ENCODE measurements at places on chromosomes 5 and 9.

GRCh38 chr5:375921-376798, 54.6 kb downstream of the AHRR start:
- no peak for DNase-seq

DNA sequence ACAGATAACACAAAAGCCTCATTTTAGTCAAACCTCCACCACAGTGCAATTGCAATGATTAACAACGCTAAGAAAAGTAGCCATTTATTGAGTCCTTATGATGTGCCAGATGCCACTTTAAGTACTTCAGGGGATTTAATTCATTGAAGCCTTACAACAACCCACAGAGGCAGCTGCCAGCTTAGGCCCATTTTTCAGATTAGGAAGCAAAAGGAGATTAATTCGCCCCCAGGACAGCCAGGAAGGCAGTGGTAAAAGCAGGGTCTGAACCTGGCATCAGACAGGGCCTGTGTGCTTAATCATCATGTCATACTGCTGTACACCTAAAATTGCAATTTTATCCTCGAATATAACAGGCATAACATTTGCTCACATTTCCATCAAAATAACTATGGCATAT, 23.9 kb downstream of the MED27 start:
- no peak for DNase-seq

DNA sequence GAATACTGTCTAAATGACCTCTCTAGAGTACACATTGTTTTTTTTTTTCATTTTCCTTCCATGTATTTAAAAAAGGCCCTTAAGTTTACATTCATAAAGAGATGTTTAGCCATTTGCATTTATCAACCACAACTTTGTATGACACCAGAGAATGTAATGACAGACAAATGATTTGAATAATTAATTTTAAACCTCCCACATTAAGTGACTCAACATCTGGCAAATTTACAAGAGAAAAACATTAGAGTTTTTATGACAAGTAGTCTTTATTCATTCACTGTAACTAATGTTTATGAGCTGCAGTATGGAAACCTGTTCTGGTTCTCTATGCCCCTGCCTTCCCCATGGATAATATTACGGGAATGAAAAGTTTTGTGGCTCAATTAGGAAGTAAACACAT, 1093.8 kb upstream of the CDH9 start:
- no peak for DNase-seq

GRCh38 chr9:86924206-86924605, 23.1 kb downstream of the GAS1 start:
- no peak for DNase-seq

- DNase-seq = no peak
These were observed 17.1 kb upstream of the CAST start for GRCh38 chr5:96645091-96645490.

GRCh38 chr5:141434006-141434405, 3.7 kb downstream of the PCDHGA12 start:
- DNase-seq = no peak

DNA sequence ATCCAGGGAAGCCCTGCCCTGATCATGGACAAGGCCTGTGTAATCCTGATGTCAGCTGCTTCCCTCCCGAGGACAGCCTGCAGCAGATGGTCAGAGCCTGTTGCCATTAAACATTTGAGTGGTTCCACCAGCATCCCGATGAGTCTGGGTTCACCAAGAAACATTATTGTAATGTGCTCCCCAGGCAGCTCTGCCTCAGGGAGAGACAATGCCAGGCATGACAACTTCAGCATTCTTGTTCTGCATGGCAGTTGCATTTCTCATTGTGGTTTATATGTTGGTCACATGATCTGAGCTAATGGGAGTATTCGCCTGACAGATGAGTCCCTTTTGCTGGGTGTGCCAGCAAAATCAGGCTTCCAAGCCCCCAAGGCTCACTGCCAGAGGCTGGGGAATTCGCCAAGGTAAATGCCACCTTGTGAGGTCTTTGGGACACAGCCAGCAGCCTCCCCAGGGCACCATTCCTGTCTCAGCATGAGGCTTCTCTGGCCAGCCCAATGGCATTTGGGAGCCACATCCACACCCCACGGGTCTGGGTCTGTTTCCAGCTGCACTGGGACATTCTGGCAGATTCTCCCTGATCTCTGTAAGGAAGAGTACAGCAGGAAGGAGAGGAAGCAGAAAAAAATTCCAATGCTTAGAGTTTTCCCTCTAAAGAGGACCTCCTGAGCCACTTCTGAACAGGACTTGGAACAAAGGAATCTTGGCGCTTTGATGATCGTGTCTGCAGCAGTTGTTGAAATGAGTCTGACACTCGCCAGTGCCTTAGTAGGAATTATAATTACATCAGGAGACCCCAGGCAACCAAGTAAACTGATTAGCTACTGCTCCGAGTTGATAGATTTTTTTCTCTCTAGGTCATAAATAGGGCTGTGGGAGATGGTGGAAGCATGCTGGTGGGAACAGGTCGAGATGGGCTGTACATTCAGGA, 18.7 kb downstream of the KCNIP1 start:
- DNase-seq = peak; percentile 17

- no peak for DNase-seq
These were observed 142.4 kb upstream of the C9orf72 start for GRCh38 chr9:27715651-27716050.

- DNase-seq = no peak
These were observed 30.2 kb upstream of the CCNG1 start for GRCh38 chr5:163407034-163407655.

- no peak for DNase-seq
These were observed 10.4 kb downstream of the ABLIM3 start for GRCh38 chr5:149151717-149152116.

GRCh38 chr9:110016340-110016739, 191.6 kb downstream of the C9orf152 start:
- DNase-seq = no peak

DNA sequence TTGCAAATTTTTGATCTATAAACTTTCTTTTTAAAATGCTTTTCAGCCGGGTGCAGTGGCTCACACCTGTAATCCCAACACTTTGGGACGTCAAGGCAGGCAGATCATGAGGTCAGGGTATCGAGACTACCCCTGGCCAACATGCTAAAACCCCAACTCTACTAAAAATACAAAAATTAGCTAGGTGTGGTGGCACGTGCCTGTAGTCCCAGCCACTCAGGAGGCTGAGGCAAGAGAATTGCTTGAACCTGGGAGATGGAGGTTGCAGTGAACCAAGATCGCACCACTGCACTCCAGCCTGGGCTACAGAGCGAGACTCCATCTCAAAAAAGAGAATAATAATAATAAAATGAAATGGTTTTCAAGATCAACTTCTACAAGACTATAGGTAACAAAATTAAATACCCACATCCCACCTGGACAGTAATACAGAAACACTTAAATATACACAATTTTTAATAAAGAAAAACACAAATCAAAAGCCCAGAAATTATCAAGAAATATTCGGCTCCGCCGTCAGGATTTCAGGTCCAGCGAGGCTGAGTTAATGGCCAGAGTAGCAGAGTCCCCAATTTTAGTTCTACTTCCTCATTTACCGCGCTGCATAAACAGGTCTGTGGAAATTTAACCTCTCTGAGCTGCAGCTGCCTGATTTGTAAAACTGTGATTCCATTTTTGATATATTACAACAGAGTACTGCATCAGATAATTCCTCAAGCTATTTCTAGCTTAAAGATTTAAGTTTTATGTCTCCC, 4.0 kb downstream of the TUT7 start:
- no peak for DNase-seq

DNA sequence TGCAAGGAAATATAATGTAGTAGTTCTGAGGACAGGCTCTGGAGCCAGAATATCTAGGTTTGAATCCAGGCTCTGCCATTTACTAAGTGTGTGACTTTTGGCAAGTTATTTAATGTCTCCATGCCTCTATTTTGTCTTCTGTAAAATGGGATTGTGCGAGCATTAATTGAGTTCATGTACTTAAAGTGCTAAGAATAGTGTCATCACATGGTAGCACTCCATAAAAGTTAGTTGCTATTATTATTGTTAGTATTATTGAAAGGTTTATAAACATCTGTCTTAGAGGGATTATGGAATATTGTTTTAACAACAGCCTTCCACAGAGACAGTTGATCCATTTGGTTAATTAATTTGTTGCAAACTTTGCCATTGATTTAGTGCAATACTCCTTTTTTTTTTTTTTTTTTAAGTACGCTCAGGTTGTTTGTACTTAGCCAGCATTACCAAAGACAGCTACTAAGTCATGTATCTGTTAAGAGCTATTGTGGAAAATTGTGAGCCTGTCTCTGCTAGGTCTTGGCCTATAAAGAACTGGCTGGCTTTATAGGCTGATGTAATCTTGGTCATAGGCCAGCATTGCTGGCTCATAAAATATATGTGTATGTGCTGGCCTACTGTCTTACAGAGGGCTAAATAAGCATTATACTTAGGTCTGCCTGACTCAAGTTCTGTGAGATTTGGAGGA, 174.7 kb downstream of the WDR70 start:
- DNase-seq = no peak

DNA sequence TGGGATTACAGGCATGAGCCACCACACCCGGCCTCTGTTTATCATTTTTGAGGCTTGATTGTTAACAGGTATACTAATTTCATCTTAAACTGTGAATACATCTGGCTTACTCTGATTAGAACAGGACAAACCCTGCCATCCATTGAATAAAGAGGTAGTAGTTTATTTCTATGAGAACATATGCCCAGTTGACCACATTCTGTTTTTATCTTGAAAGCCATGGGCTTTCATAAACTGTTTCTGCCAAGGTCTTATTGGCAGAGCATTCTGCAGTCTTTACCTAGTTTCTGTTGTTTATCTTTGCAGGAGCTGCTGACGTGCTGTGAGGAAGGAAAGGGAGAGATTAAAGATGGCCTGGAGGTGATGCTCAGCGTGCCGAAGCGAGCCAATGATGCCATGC, 184.9 kb upstream of the OTULINL start:
- no peak for DNase-seq

GRCh38 chr9:19799784-19800183, 10.9 kb upstream of the SLC24A2 start:
- no peak for DNase-seq

GRCh38 chr5:170474489-170475274, 29.1 kb upstream of the KCNIP1 start:
- no peak for DNase-seq

DNA sequence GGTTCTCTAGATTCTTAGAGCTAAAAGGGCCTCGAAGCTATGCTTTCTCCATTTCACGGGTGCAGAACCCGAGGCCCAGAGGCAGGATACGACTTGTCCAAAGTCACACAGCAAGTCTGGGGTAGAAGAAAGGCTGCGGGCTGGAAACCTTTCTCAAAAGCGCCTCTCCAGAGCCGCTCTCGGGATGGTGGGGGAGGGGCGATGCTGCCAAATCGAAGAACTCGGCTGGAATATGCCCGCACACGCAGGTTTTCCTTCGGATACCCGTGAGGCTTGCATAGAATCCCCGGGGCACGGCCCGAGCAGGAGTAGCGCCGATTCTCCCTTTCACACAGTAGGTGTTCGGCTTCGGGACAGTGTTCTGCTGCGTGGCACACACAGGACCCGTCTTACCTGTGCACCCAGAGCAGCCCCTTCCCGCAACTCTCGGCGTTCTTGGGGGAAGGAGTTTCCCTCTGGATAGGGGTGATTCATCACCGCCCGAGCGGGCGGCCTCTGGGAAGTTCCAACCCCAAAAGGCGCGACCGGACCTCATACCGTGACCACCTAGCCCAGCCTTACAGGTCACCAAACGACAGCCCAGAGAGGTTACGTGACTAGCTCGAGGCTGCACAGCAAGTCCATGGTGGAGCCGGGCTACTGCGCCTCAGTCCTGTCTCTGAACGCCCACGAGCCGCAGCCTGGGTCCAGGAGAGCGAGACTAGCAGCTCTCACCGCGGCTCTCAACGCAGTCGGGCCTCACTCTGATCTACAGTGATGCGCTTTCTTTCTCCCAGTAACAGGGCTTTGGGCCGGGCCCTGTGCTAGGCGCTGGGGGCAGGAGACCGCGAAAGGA, 4.1 kb downstream of the PAX5 start:
- no peak for DNase-seq

DNA sequence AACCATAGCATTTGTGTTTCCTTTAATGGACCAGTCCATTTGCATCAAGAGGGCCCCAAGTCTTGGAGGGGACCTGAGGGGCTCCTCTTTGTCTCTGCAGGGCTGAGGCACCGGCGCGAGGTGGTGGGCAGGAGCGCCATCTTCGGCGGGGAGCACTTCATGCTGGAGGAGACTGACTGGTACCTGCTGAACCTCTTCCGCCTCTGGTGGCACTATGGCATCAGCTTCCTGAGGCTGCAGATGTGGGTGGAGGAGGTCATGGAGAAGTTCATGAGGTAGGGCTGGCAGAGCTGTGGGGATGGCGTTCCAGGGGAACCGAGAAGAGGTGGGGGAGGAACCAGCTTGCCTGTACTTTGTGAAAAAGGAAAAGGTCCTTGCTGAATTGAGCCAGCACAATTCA, 6.1 kb downstream of the PCYOX1L start:
- DNase-seq = no peak

DNA sequence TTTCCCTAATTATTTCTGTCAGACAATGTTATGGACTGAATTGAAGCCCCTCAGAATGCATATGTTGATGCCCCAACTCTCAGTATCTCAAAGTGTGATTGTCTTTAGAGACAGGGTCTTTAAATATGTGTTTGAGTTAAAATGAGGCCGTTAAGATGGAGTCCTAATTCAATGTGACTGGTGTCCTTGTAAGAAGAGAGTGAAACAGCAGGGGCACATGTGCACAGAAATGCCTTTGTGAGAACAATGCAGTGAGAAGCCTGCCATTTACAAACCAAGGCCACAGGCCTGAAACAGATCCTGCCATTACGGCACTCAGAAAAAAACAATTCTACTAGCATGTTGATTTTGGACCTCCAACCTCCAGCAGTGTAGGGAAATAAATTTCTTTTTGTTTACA, 483.0 kb upstream of the DMAC1 start:
- no peak for DNase-seq

DNA sequence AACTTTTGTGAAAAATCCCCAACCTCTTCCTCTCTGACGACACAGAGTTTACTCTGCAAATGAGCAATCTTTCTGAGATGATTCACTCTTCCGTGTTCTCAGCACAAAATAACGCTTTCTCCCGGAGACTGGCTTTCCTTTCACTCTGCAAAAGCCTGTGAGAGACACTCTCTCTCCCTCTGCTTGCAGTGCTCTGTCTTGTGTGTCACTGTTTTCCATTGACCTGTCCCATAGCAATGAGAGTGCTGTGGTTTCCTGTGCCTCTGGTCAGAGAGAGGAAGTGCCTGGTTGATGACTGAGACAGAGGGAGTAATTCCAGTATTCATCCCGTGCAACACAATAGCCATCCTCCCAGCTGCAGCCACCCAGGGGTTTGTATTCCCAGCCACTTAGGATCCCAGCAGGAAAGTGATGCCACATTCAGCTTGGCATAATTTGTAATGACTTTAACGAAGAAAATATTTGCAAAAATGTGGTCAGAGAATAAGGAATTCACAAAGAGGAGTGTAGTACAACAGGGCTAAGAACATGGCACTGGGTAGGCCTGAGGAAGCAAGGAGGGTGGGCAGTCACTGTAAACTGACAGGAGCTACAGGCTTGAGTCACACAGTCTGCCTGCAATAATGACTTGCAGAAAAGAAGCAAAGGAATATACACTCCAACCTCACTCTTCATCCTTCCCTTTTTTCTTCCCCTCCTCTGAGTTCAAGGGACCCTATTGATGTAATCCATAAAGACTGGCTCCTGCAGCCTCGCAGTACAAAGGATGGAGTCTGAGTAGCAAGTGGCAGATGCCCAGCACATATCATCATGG, 463.5 kb upstream of the RGMB start:
- no peak for DNase-seq
